ENCODE measurements at places on chromosomes 12 and 14.

GRCh38 chr12:93954166-93955112 lies 193.9 kb upstream of the PLXNC1 start:
- peak; percentile 70 for DNase-seq

DNA sequence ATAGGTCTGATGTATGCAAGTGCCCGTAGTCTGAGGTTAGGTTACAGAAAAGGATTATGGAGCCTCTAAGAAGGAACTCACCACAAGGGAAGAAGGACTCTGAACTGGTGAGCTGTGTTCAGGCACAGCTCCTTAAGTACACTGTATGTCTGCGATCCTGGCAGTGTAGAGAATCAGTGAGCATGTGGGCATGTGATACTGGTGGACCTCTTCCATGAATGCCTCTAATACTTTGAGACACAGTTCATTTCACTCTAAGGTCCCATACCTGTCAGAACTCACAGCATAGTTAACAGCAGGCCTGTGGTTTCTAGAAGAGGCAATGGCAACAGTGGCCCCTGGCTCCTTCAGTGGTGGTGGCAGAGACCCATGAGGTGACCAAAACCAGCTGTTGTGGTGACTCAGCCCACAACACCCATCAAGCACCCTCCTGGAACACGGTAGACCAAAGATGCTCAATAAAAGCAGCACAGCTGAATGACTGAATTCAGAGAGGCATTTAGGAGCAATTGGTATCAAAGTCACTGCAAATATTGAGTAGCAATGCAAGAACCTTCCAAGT lies 6.9 kb upstream of the OR6J1 start:
- no peak for DNase-seq

DNA sequence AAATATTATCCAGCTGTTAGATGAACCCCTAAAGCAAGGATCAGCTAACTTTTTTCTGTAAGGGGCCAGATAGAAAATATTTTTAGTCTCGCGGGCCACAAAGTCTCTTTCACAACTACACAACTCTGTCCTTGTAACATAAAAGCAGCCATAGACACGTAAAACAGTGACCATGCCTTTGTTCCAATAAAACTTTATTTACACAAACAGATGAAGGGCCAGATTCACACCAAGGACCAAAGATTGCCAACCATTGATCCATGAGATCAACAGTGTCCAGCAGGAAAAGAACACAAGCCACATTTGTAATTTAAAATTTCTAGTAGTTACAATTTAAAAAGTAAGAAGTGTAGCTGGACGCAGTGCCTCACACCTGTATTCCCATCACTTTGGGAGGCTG lies 109.7 kb downstream of the PHETA1 start:
- DNase-seq: no peak

GRCh38 chr12:10722502-10722904 lies 620 bp downstream of the YBX3 start:
- DNase-seq: peak; percentile 67

- no peak for DNase-seq
Observed at GRCh38 chr14:22994762-22995275, 12.5 kb upstream of the AJUBA start.

GRCh38 chr14:24377126-24377525 lies 9.1 kb downstream of the NFATC4 start:
- no peak for DNase-seq
